ENCODE measurements at places on chromosomes 1 and 21.

DNA sequence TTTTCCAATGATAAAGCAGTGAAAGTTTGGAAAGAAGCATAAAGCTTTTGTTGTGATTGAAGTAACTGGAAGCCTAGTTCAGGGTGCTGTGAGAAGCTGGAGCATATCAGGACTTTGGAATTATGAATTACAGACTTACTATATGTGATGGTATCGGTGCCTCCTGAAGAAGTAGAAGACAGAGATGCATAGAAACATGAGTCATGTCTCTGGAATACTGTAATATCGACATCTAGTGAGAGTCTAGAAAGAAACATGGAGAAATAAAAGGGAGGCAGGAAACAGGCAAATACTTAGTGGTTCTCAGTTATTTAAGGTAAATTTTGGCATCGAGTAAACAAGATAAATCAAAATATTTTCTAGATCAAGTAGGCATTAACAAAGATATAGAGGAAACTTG, 103.0 kb downstream of the CAMTA1 start:
- no peak for DNase-seq

- DNase-seq: peak; percentile 18
These were observed 176.9 kb upstream of the LMO4 start for GRCh38 chr1:87151500-87152421.

DNA sequence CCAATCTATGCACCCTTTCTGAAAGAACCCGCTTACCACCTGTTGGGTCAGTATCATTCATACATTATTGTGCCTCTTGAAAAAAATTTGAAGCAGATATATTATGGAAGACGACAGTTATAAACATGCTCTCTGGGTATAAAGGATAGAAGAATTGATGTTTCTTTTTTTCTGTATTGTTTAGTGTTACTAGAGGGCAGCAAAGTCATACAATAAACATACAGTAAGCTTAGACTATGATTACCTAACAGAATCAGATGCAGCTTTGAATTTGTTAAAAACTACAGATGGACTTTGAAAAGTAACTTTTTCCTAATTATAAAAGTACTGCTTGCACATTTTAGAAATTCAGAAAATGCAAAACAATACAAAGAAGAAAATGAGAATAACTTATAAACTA, 11.1 kb upstream of the PAXBP1 start:
- no peak for DNase-seq

- DNase-seq: no peak
These were observed 186.8 kb upstream of the EDN2 start for GRCh38 chr1:41671116-41671755.

DNA sequence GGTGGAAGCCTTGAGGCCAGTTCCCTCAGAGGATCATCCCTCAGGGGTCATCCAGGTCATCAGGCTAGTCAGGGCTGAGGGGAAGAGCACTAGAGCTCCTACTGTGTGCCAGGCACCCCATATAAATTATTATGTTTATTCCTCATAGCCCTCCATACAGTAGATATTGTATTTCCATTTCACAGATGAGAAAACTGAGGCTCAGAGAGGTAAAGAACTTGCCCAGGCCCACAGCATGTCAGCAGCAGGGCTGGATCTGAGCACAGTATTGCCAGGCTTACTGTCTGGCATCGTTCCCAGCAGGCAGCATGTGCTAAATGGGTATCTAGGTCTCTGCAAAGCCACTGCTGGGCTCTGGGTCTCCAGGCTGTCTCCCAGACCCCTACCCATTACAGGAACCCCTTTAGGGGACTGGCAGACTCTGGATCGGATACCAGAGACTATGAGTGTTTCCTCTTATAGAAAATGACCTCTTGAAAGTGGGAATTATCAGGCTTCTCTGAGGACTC, 153.3 kb downstream of the PTPRU start:
- DNase-seq: no peak
